ENCODE measurements at places on chromosomes 13 and 19.

DNA sequence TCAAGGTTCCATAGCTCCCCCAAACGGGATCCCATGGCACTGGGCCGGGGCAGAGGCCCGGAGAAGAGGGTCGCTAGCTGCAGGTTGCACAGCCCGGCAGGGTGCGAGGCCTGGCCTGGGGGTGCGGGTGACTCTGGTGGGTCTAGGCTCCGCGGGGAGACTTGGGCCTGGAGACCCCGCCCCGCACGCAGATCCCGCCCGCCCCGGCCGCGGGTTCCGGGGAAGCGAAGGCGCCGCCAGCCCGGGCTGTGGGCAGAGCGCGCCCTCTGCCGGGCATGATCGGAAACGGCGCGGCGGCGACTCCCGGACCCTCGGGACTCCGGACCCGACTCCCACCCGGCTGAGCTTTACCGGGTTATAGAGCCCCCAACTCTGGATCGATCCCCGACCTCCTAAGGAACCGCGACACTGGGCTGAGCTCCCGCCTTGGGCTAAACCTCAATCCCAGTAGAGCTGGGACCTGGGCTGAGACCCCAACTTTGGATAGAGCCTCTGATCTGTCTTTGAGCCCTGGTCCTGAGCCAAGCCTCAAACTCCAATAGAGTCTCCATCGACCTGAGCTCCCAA, 3.1 kb upstream of the TNFAIP8L1 start:
- no peak for DNase-seq

DNA sequence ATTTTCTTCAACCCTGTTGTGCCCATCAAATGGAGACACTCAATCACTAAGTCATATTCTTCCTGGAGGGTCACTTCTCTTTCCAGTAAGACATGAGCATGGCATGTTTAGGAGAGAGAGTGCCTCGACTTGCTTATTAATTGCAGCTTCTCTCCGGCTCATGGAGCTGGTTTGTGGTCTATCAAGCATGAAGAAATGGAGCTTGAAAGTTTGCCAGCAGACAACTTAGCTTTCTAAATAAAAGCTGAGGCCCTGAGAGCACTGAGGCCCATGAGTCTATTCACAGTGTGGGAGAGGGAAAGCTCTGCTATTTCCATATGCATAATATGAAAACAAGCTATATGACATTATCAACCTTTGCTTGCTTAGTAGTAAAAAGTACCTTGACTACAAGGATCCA, 378.5 kb downstream of the FGF9 start:
- peak; percentile 58 for DNase-seq

DNA sequence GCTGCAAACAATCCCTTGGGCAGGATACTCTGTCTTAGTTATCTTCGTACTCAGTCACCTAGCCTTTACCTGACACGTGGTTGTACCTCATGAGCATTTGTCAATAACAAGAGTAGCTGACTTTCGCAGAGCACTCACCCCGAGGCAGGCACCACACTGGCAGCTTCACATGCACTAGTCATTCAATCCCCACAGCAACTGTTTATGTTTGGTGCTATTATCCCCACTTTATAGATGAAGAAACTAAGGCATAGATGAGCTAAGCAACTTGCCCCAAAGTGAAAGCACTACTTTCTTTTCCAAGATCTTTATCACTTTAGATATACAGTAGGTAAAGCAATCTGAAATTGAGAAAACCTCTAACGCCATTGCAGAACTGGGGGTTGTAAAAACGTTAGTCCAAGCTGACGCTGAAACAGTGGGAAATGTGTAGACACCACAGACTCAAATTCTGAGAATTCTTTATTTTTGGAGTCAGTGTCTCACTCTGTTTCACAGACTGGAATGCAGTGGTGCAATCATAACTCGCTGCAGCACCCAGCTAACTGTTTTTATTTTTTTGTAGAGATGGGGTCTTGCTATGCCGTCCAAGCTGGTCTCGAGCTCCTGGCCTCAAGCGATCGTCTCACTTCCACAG, 446.0 kb downstream of the FOXO1 start:
- DNase-seq, result no peak

GRCh38 chr13:107395927-107396662, 819.2 kb downstream of the LIG4 start:
- no peak for DNase-seq

- no peak for DNase-seq
These were observed 848.1 kb upstream of the SLITRK1 start for GRCh38 chr13:84730376-84730775.

DNA sequence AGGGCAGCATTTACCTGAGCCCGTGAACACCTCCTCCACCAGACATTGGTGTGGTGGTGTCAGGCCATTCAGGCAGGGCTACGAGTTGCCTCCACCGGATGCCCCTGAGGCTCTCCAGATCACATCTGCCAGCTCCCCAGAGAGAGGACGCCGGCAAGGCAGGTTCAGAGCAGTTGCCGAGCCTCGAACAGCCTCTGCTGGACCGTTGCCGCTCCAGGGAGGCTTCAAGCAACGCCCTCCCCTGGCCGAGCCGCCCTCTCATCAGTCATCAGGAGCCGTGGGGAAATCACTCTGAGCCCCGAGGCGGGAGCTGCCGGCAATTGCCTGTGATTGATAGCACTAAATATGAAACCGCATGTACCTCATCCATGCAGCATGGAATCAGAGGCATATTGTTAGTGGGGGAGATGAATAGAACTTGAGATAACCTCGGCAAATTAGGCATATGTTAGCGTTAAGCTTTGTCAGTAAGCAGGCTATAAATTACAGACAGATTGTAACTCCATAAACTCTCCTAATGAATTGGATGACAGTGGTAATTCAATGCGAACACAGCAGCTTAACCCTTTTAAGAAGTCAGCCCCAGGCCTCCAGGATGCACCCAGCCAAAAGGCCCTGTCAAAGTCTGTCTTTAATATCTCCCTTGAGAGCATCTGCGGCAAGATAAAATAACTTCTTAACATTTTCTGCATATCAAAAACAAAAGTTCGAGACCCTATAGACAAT, 29.8 kb upstream of the SPACA7 start:
- peak; percentile 91 for DNase-seq

GRCh38 chr13:35953537-35954206, 177.5 kb downstream of the DCLK1 start:
- DNase-seq, result peak; percentile 100

- peak; percentile 44 for DNase-seq
These were observed 76.6 kb upstream of the SPATA13 start for GRCh38 chr13:24083722-24084421.

GRCh38 chr19:10402441-10403038, 802 bp downstream of the CDC37 start:
- DNase-seq, result no peak

GRCh38 chr19:47438793-47439220, 19.5 kb upstream of the MEIS3 start:
- peak; percentile 40 for DNase-seq

GRCh38 chr13:87280139-87280538, 391.0 kb upstream of the SLITRK5 start:
- no peak for DNase-seq

- DNase-seq, result no peak
These were observed 476.3 kb upstream of the SLITRK1 start for GRCh38 chr13:84358601-84359000.

DNA sequence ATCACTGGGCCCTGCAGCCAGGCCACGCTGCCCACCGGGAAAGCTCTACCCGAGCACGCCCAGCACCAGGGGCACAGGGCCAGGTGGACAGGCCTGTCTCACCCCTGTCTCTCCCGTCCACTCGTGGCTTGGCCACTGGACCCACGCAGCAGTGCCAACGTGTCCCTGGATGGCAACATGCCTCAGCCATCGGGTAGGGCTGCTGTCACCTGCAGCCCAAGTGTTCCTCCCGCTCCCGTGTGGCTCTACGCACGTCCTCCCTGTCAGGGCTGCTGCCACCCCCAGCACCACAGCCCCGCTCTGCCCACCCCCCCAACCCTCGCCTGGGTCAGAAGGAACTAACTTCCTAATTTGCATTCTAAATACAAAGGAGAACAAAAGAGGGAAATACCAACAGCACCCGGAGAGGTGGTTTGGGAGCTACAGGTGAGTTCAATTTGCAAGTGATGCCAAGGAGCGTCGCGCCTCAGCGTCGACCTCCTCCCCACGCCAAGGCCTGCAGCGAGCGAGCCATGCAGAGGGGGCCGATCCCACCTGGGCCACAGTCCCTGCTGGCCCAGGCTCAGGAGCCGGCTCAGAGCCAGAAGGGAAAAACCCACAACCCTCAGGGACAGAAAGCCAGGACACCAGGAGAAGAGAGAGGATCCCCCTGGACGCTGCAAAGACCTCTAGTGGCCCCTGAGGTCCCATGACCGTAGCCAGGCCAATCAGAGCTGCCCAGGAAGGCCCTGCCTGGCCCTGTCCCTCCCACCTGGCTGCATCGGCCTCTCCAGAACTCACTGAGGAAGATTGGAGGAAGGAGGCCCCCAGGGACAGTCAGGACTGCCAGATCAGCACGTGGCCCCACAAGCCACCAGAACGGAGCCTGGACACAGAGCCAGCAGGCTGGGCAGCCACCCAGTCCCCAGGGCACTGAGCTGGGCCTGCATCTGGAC, 128.4 kb upstream of the SPACA7 start:
- DNase-seq, result no peak

GRCh38 chr13:109465148-109465547, 321.2 kb downstream of the IRS2 start:
- no peak for DNase-seq

DNA sequence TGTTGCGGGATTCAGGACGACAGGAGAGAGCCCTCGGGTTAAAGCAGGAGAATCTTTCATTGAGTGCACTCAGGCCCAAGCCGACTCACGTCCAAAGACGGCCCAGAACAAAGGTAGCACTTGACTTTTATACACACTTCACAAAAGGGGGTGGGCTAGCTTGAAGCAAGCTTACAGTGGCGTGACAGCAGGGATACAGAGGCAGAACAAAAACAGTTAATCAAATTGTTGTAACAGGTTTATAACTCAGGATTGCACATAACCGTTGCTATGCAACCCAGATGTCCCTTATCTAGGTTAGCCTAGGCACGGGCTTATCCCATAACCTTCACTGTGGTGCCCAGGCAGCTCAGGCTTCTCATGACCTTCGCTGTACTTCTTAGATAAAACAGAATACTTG, 2.0 kb downstream of the MED25 start:
- DNase-seq, result no peak

- DNase-seq, result no peak
These were observed 7.2 kb downstream of the KMT5C start for GRCh38 chr19:55346725-55347441.

- DNase-seq, result no peak
These were observed 12.6 kb downstream of the FFAR2 start for GRCh38 chr19:35460608-35461007.

DNA sequence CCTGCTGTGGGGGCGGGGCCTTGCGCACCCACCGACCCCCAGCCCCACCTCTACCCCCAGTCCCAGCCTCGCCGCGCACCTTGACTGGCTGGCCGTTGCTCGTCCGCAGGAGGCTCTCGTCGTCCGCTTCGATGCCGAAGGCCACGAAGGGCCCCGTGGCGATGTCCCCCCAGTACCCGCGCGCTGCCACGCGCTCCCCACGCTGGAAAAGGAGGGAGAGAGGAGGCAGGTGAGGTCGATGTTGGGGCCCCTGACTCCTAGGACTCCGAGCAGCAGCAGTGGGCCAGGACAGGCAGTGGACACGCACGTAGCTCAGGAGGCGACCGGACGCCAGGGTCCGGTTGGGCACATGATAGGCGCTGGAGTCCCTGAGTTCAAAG, 3.4 kb upstream of the TNNI3 start:
- no peak for DNase-seq

DNA sequence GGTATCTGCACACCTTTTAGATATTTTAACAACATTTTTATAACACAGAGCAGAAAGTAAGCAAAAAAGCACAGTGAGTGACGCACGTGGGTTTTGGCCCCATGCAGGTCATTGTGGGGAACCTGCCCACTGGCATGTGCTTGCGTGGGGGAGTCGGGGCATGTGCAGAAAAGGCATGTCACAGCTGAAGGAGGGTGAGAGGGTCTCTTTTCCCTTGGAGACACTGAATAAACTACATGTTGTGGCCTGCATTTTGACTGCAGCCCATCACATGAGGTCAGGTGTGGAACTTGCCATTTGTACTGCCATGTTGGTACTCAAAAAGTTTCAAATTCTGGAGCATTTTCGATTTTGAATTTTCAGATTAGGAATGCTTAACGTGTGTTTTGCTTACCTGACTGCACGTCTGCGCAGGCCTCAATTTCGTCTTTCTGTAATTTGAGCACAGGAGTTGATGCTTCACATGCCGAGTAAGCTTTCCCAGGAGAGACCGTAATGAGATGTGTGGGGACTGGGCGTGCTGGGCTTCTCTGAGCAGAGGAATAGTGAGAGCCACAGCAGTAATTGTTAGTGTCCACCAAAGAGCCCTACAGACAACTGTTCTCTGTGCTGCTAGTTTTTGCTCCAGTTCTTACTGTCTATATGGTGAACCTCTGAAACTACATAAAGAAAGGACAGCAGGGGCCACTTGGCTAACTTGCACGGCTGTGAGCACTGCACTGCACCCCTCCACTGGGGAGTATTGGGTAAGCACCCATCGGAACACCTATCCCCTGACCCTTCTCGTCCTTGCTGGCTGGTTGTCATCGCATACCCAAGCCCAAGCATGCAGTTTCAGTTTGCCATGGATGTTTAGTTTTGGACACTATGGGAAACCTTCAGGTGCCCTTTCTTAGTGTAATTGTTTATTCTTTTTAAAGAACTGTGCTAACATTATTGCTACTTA, 72.9 kb upstream of the GPR183 start:
- DNase-seq, result no peak

DNA sequence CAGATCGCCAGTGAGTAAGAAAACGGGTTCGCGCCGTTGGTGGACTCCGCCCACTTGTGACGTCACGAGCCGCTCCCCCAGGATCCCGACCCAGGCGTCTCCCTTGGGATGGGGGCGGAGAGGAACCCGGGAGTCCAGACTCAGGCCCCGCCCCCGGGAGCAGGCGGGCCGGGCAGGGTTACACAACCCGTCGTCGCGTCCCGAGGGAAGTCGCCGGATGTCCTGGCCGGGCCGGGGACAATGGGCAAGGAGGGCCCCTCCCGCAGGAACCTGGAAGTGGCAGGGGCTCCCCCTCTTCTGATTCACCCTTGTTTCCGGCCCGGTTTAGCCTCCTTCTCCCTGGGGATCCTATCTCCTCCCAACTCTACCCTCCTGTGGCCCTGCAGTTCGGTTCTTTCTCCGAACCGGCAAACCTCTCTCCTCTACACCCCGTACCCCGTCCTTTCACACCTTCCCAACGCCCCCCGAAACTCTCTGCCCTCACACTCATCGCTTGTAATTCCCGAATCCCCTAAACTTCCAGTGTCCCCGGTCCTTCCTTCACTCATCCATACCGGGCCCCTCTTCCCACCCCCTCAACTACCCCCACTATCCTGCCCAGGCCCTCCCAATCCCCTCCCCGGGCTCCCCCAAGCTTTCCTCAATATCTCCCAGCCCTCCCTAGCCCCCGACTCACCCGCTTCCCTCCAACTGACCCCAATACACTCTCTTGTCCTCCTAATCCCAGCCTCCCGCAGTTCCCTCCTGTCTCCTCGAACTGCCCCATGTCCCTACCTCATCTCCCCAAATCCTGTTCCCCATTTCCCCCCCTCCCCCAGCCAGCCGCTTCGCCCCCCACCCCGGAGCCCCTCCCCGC, 20.0 kb upstream of the ERCC1 start:
- DNase-seq, result peak; percentile 91

Data from NCI-H526 (cell line).